Cardiac septum (tissue), 1 donor: ENCODE measurements at places on chromosomes 5 and 9. TPM values are rescaled to one million over a fixed set of nuclear protein-coding genes. Genes with fewer than 3 reads are reported as not detected.

The LPAR1 gene
- total RNA-seq: 10.6 TPM

DNA sequence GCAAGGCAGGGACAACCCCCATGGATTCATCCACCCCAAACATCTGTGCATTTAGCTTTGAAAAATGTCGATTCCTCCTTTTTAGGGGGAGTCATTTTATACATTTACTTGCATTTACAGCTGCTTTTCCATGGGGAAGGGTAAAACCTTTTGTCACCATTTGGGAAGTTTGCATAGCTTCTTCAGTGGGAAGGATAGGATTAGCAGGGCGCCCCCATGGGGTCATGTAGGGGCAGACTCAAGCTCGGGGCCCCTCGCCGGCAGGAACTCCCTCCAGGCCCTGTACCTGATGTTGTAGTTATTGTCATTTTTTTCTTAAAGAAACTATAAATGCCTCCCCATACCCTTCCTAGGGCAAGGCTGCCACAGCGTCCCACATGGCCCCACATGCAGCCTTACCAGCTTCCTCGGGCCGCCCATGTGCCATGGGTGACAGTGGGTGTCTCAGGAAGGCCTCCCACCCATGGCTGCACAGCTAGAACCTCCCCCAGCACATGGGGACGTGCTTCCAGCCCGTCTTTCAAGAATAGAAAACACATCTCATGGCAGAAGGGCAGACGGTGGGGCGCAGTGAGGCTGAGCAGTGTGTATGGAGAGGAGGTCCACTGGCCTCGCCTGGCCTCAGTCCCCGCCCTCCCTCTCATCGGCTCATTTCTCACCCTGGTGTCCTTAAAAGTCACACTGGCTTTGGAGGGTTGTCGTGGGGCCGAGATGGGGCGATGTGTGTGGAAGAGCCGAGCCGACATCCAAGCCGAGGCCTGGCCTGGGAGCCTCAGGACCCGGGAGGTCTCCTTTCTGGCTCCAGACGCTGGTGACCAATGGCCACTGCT lies 76.1 kb upstream of the OTULINL start:
- no peak for DNase-seq

DNA sequence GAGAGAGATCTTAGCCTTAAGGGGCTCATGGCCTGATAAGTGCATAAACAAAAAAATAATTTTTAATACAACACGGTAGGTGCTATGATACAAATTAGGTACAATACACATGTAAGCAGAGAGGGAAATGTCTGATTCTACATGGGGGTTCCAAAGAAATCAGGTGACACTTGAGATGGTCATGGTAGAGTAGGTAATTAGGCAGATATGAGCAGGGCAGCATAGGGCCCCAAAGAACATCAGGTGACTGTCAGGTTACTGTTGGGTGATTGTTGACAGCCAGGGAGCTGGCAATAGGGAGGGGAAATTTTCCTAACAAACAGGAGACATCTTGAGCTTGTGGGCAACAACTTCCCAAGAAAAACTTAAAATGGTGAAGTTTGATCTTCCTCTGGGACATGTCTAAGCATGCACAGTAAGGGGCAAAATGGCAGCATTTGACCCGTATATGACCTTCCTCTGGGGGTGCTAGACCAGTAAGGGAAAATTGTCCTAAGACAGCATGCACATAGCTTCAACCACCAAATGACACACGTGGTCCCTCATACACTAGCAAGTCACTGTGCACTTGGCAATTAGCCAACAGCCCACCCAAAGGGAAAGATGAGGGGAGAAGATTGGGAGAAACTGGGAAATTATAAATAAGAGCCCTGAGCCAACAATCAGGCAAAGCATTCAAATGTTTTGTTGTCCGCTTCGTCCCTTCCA lies 37.3 kb upstream of the TENT4A start:
- DNase-seq: no peak

GRCh38 chr5:173613433-173614159 lies 2.9 kb downstream of the BOD1 start:
- DNase-seq: no peak

DNA sequence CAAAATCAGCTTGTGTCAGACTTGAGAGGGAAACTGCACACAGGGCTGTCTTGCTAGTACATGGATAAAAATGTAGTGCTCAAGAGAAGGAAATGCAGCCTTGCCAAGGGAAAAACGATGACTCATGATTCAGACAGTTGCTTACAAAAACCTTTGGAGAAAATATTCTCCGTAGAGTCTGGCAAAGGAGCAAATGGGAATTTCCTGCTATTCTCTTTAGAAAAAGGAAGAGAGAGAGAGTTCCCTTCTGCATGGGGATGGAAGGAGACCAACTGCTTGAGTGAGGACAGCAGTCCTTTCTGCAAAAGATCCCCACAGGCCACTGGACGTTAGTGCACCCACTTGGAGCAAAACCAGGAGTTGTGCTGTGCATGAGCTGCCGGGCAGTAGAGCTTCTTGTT lies 7.6 kb downstream of the IFNB1 start:
- no peak for DNase-seq

- peak; percentile 35 for DNase-seq
These were observed 249.6 kb downstream of the PBX3 start for GRCh38 chr9:125996791-125997190.

DNA sequence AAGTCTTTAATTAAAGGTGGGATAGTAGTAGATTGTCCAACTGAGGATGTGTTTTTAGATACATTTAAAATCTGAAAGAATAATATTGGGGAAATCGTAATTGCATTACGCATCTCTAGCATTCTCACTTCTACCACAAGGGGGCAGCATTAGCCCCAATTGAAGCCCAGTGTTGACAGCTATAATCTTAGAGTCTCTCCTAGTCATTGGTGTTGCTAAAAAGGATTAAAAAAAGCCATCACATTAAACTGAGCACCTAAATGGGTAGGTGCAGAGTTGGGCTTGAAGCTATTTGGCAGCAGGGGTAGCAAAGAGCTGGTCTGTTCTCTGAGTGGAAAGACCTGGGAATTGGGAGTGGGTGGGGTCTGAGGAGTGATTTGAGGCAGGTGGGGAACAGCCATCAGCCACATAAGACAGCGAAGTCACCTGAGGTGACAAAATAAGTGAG lies 177.2 kb downstream of the OSTF1 start:
- no peak for DNase-seq

- no peak for DNase-seq
These were observed 29.0 kb downstream of the HK3 start for GRCh38 chr5:176870110-176870591.

DNA sequence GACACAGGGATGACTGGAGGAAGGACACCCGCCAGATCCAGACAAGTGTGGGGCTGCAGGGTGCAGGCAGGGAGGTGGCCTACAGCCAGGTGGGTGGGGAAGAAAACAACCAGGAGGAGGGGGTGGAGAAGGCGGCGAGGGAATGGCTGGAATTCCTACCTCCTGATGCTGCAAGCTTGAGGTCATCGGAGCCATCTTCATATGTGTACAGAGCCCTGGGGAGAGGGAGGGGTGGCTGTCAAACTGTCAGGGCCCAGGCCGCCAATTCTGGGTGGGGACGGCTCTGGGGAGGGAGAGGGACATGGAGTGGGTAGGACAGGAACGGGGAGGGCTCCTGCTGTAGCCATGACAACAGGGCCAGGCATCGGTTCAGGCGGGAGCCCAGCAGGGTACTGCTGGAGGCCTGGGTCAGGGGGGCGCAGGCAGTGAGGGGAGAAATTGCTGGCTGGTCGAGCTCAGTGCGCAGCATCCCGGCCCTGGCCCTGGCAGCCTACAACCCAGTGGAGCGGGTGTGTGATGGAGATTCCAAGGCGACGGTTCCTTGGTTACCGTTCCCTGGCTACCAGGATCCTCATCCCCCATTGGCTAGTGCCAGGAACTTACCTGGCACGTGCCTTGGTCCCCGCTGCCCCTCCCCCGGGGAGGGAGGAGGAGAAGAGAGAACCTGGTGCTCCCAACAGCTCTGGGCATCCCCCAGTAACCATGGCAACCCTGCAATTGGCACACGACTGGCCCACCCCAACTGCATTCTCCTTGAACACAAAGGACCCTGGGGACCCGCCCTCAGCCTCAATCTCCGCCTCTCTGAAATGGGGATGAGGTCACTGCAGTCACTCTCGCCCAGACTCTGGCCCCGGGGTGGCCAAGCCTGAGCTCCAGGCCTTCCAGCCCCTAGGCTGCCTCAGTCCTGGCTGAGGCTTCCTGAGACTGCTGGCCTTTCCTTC lies 4.5 kb downstream of the DBN1 start:
- no peak for DNase-seq

The ADRB2 gene
- 2.6 TPM for total RNA-seq

DNA sequence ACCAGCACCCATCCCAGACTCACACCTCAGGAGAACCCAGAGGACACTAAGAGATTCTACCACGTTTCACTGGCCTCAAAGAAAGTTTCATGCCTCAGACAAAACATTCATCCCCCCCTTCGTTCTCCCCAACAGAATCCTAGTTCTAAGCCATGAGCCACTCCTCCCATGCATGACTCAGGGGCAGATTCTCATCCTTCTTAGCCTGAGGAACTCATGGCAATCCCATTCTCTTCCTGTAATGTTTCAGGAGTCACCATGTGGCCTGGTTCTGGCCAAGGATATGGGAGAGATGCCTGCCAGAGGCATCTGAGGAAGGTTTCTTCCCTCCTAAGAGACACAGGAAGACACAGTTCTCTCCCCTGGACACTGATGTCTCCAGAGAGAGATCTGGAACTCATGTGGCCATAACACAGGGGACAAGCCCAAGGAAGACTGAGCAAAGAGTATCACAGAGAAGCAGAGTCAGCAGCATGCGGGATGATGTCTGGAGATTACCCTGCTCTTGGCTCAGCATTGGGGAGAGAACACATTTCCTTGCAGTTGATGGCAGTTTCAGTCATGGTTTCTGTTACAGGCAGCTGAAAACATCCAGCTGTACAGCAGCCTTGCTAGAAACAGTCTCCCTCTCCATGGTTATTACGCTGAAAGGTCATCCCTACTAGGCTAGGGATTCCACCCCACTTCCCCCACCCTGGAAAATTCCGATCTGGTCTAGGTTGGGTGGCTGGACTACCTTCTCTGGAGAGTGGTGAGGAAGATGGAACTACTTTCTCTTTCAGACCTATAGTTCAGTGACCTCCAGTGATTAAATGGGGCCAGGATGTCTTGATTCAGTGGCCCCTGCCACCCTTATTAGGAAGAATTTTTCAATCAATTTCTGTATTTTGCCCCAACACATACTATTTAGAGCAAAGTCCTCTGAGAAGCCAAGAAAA lies 115.4 kb downstream of the ZNF608 start:
- DNase-seq: no peak

DNA sequence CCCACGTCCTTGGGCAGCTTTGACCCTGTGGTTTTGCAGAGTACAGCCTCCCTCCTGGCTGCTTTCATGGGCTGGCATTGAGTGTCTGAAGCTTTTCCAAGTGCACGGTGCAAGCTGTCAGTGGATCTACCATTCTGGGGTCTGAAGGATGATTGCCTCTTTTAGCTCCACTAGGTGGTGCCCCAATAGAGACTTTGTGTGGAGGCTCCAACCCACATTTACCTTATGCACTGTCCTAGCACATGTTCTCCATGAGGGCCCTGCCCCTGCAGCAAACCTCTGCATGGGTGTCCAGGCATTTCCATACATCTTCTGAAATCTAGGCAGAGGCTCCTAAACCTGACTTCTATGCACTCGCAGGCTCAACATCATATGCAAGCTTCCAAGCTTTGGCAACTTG lies 644.2 kb upstream of the CDH9 start:
- DNase-seq: no peak
